Smooth muscle cell of the umbilical artery (primary cell): ENCODE measurements at places on chromosomes 3 and 15. TPM values are rescaled to one million over a fixed set of nuclear protein-coding genes. Genes with fewer than 3 reads are reported as not detected.

Gene TOMM70
- 63.0 and 75.8 TPM in 2 replicates for total RNA-seq

Gene ITIH4
- 1.2 and 1.3 TPM in 2 replicates for total RNA-seq

Gene CPN2
- not detected in 2 replicates for total RNA-seq

Gene GPR15
- total RNA-seq, result not detected in 2 replicates

Gene EID1
- total RNA-seq, result 281 and 374 TPM in 2 replicates

Gene ANKRD34C
- 0.05 TPM in 1 of 2 replicates, not detected in the other for total RNA-seq

Gene U2SURP
- 45.4 and 74.8 TPM in 2 replicates for total RNA-seq

Gene GOLGA8R
- total RNA-seq, result 1.2 and 3.3 TPM in 2 replicates

Gene GOLGA6B
- total RNA-seq, result not detected in 2 replicates

Gene LDHAL6B
- total RNA-seq, result not detected in 2 replicates

Gene CMTM8
- total RNA-seq, result not detected in 2 replicates

Gene GOLGA6A
- not detected in 2 replicates for total RNA-seq

Gene FAM81A
- 0.28 and 0.30 TPM in 2 replicates for total RNA-seq

Gene JMJD7
- total RNA-seq, result 1.8 and 2.3 TPM in 2 replicates

Gene CKMT1A
- not detected in 2 replicates for total RNA-seq

Gene SLC28A2
- total RNA-seq, result not detected in 2 replicates

Gene IGDCC3
- total RNA-seq, result not detected in 2 replicates

Gene MON1A
- 11.9 and 16.5 TPM in 2 replicates for total RNA-seq

Gene XIRP1
- 0.05 TPM in 1 of 2 replicates, not detected in the other for total RNA-seq

Gene FGD5
- 0.23 and 0.59 TPM in 2 replicates for total RNA-seq

Gene STRIT1
- not detected in 2 replicates for total RNA-seq

Gene REC114
- total RNA-seq, result not detected in 2 replicates

Gene HRH1
- 17.5 and 28.3 TPM in 2 replicates for total RNA-seq

Gene TMEM39A
- 92.5 and 126 TPM in 2 replicates for total RNA-seq
